Progenitor cell of endocrine pancreas (in vitro differentiated cells): ENCODE measurements at places on chromosomes 7 and 10.
A peak's percentile ranks its signal among the peaks of the same experiment; 100 is the strongest.

DNA sequence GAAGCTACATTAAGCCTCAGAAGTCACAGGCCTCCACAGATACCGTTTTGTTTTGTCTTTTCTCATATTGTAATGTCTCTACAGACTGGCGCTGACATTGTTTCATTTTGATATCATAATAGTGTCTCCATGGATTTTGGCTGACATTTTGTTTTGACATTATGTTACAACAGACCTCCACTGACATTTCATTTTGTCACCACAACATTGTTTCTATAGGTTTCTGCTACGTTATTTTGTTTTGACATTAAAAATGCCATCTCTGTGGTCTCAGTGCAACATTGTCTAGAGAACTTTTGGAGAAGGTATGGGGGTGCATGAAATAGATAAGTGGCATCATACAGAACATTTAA, 666.8 kb downstream of the PARD3 start:
- no peak for DNase-seq

- DNase-seq: no peak
Measured at GRCh38 chr7:132125096-132125495, 451.2 kb downstream of the PLXNA4 start.

DNA sequence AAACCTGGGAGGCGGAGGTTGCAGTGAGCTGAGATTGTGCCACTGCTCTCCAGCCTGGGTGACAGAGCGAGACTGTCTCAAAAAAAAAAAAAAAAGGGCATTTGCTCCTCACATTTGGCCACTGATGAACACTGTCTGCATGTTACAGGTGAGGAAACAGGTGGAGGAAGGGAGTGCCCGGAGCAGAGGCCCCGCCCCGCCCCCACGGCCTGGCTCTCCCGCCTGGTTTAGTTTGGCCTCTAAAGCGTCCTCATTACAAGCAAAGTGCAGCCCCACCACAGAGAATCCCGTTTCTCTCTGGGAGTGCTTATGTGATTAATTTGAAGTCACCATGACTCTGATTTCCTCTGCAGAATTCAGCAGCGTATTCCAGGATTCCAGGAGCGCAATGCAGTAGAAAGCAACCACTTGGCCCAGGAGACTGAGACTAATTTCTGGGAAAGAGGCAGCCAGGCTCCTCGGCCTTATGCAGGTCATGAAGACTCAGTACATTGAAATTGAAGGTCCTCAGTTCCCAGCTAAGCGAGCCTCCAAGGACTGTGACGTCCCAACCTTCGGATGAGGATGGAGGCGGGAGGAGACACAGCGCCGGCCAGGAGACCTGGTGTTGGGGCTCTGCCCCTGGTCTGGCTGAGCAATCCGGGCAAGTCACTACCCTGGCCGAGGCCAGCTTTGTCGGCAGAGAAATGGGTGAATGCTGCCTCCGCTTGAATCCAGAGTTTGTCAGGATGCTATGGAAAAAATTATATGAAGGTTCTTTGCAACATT, 44.7 kb downstream of the RBM17 start:
- no peak for DNase-seq

DNA sequence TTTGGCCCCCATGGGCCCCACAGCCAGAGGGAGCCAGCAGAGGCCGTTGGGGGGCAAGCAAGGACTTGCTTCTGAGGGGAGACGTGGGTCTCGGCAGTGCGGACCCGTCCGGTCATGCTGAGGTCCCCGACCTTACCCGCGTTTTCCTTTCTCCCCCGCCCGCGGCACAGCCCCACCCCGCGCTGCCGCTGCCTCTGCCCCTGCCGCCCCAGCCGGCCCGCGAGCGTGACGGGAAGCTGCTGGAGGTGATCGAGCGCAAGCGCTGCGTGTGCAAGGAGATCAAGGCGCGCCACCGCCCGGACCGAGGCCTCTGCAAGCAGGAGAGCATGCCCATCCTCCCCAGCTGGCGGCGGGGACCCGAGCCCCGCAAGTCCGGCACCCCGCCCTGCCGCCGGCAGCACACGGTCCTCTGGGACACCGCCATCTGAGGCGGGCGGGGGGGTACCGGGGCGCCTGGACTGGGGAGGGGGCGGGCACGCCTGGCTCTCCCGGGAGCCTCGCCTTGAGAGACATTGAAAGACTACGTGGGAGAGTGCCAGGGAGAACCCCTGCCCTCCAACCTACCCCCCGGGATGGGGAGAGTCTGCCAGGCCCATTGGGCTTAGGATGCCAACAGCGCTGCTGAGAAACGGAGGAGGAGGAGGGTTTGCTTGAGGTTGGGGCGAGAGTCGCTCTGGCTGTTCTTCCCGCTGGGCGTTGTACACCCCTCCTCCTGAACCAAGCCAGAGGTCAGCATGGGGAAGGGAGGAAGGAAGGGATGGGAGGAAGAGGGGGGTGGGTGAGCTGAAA, 9.9 kb downstream of the NYAP1 start:
- DNase-seq: no peak

- DNase-seq: peak; percentile 100
Measured at GRCh38 chr10:118754556-118755423, at the start of gene CACUL1. Gene CACUL1, minus strand, starts transcription at chr10:118754970. Its CDS starts 208 bp downstream, at chr10:118754762.

DNA sequence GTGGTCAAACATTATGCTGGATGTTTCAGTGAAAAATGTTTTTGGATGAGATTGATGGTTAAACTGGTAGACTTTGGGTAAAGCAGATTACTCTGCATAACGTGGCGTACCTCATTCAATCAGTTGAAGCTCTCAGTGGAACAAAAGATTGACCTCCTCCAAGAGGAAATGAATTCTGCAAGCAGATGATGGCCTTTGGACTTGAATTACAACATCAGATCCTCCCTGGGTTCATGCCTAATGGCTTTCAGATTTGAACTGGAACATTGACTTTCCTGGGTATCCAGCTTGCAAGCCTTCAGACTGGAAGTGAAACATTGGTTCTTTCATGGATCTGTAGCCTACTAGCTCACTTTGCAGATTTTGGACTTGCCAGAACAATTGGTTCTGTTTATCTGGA, 169.3 kb upstream of the MALRD1 start:
- no peak for DNase-seq

DNA sequence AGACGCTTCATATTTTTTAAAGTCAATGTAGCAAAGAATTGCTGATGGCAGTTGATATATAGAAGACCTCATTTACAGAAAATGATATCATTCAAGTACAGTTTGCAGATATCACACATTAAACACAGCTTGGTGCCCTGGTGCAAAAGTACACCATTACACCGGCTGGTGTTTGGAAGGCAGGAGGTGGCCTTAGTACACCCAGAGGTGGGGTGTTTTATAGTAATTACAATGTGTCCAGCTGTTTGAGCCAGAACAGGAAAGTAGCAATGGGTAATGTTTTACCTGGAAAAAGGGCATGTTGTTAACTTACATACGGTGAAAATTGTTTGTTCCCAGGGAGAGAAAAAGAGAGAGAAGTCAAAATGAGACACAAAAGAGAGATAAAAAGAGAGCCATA, 103.0 kb upstream of the YAE1 start:
- no peak for DNase-seq

DNA sequence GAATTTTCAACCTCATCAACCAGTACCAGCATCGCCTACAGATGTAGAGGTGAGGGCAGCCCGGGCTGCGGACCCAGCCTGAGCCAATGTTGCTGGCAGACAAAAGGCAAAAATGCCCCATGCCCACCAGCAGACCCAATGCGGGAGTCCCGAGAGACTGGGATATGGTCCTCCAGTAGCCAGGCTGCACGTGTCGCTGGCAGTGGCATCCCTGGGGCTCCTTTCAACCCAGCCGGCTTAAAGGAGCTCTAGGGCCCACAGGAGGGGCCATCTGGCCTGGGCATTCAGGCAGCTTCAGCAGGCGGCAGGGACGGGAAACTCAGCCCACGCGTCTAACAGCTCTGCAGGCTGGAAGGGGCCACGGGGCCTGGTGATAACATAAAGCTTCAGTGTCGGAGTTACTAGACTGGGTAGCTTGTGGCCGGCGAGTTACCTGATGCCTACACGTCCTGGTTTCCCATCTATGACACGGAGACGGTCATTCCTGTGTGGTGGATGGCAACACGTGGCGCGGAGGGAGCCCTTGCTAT, 70.7 kb downstream of the PROSER2 start:
- DNase-seq: no peak
